ENCODE measurements at places on chromosomes 7 and 10.

DNA sequence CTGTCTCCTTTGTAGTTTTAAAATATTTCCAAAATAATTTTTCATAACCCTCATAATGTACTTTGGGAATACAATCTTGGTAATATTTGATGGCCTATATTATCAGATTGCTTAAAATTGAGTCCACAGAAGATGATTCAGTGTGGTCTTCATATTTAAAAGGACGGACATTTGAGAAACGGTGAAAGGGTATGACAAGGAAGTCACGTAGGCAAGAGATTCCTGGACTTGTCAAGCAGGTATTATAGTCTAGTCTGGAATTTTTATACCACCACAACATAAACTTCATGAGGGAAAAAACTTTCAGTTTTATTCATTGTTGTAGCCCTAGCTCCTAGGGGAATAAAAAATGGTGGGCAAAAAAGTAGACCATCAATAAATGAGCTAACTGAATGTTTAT is 82.3 kb downstream of the KMT2E start:
- no peak for DNase-seq

DNA sequence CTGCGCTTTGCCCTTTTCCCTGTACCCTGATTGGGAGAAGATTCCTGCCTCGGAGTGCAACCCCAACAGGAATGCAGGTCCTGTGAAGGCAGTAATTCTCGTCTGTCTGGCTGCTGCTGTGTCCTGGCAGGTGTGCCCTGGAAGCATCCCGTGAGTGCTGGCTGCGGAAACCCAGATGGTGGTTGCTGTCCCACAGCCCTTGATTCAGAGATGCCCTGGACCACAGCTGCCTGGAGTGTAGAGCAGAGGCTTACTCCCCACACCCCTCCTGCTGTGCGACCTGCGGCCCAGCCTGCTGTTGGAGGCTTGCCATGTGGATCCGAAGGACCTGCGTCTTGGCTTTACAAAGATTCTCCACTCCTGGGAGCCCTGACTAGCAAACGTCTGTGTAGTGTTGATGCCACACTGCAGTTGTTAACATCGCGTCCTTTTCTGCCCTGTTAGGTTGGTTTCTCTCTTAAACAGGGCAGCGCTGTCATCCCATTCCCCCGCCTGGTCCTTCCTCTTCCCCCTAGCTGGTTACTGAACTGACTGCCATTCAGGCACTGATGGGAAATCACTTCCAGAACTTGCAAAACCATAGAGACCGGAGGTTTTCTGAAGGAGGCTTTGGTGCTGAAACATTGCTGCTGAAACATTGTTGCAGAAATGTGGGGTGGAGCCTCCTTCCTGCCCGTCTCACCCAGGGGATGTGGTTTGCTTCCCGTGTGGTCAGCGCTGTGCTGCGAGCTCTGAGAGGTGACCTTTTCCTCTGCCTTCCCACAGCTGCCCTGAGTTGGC is 53.3 kb downstream of the DNAJB6 start:
- no peak for DNase-seq

- no peak for DNase-seq
Observed at GRCh38 chr7:127654404-127655394, 2.7 kb downstream of the SND1 start.

- no peak for DNase-seq
Observed at GRCh38 chr7:43803865-43804264, 45.4 kb downstream of the BLVRA start.

GRCh38 chr7:141872931-141873330 is 31.6 kb upstream of the PRSS37 start:
- no peak for DNase-seq

GRCh38 chr7:82932516-82932915 is 230.2 kb downstream of the PCLO start:
- DNase-seq = no peak

GRCh38 chr7:152467225-152467624 is 31.4 kb upstream of the KMT2C start:
- no peak for DNase-seq

- DNase-seq = no peak
Observed at GRCh38 chr10:97499561-97500296, 1.0 kb downstream of the UBTD1 start.

DNA sequence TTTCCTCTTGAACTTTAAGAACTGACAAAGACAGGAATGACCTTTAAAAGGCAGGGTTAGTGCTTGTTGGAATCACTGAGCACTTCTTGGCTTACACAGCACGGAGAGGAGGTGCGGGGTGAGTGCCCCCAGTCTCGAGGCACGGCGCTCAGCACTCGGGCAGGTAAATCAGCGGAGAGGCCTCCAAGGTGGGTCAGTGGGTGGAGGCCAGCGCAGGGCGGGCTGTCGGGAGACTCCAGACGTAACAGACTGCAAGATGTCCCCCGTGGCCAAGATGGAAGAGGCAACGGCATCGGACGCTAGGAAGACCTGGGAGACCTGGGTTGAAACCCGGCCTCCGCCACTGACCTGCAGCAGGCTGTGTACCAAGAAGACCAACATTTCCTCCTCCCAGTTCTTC is 149.4 kb downstream of the MAD1L1 start:
- no peak for DNase-seq

DNA sequence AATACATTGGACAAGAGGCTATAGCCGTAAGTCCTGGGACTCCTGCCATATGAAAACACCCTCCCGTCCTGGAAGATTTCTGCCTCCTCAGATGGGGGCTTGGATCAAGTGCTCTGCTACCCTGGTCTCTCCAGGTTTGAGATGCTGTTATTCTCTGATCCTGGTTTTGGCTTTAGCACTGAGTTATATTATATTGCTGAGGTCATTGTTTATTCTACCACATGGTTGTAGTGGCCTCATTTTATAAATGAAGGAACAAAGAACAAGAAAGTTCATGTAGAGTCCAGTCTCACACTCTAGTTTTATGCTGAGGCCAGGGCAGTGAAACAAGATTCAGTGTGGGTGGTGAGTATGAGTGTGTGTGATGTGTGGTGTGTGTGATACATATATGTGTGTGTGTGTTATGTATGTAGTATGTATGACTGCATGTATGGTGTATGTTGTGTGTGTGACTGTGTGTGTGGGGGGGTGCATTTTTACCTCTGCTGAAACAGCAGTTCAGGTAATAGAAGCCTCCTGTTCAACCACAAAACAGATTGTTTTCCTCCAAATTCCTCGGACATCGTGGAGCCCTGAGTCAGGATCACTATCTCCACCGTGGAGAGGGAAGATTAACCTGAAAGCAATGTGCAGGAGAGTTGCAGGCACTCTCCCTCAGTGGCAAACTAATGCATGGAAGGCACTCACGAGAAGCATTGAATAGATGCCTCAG is 80.7 kb downstream of the C7orf25 start:
- no peak for DNase-seq

GRCh38 chr10:63123727-63124362 is 9.3 kb upstream of the NRBF2 start:
- DNase-seq = no peak

DNA sequence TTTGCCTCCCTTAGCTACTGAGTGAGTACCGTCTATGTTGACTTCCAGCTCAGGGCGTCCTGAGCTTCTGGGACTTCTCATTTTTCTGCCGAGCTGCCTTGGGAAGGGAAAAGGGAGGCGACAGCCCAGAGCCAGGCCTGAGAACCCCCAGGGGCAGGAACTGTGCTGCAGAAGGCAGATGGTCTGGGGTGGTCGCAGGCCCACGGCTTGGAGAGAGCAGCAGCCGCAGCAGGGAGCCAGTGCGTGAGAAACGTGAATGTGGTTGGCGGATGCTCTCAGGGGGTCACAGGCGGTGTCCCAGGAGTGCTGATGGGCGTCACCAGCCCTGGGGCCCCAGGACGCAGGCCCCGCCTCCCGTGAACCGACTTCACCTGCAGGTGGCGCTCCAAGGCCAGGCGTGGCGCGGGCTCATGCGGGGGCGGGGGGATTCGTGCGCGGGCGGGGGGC is 9.2 kb upstream of the PWWP2B start:
- DNase-seq = no peak

- no peak for DNase-seq
Observed at GRCh38 chr7:32164341-32164996, 94.3 kb upstream of the PDE1C start.

GRCh38 chr10:29105516-29106215 is 183.2 kb upstream of the LYZL1 start:
- DNase-seq = no peak

GRCh38 chr10:79409726-79410085 is 35.7 kb downstream of the ZCCHC24 start:
- DNase-seq = no peak

- DNase-seq = no peak
Observed at GRCh38 chr7:24018331-24018730, 265.7 kb upstream of the NPY start.

Data from NCI-H187 treated with DMSO at 0.1 percent for 48 hours (cell line).